HAP-1 (cell line): ENCODE measurements at places on chromosomes 7 and 10.

DNA sequence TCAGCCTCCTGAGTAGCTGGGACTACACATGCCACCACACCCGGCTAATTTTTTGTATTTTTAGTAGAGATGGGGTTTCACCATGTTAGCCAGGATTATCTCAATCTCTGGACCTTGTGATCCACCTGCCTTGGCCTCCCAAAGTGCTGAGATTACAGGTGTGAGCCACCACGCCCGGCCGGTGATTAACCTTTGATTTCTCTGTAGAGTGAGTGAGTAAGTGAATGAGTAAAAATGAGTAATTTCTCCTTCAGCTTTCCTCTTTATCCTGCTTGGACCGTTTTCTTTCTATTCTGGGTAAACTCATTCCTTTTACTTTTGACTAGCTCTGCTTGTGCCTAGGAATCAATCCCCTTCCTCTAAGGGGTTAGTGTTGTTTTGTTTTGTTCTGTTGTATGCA, 36.8 kb downstream of the ST7 start:
- no peak for DNase-seq

GRCh38 chr7:35645691-35646090, 49.2 kb downstream of the HERPUD2 start:
- DNase-seq = no peak

DNA sequence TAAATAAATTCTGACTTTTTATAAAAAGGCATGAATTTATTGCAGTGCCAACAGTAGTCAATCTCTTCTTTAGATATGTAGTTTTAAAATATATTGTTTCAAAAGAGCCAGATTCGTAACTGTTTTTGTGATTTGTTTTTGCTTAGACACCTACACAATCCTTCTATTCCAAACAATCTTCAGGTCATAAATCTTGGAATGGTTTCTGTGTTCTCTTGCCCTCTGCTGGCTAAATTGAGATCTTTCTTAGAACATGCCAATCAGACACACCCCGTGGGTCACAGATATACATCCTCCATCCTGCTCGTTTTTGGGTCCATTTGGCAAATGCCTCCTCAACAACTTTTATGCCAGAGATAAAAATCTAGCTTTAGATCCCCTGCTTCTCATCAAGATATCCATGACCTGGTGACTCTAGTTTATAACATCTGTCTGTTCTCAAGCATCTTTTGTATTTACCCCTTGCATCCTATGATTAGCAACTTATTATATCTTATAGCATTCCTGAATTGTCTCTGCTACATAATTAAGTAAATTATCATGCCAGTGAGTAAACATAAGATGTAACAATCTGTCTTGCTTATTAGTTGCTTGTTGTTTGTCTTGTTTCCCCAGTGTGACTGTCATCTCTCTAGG, 35.3 kb upstream of the IFRD1 start:
- DNase-seq = peak; percentile 37

- DNase-seq = no peak
Measured at GRCh38 chr10:113153493-113154102, 203.6 kb downstream of the TCF7L2 start.

GRCh38 chr7:116738378-116738777, 66.4 kb downstream of the MET start:
- peak; percentile 63 for DNase-seq

- no peak for DNase-seq
Measured at GRCh38 chr7:147069771-147070170, 953.2 kb downstream of the CNTNAP2 start.

DNA sequence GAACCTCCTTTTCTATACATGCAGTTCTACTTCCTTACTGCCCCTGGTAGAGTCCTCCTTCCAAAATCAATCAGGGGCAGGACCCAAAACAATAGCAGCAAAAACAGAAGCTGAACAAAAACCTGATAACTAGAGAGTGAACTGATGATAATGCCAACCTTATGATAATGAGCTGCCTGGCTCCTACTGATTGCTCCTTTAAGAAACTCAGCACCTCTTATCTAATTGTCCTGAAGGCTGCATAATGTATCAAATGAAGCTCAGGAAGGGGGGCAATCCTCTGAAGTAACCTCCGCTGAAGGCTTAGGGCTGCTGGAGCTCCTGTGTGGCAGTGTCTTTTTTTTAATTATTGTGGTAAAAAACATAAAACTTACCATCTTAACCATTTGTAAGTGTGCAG, 257.0 kb downstream of the PHTF2 start:
- no peak for DNase-seq

DNA sequence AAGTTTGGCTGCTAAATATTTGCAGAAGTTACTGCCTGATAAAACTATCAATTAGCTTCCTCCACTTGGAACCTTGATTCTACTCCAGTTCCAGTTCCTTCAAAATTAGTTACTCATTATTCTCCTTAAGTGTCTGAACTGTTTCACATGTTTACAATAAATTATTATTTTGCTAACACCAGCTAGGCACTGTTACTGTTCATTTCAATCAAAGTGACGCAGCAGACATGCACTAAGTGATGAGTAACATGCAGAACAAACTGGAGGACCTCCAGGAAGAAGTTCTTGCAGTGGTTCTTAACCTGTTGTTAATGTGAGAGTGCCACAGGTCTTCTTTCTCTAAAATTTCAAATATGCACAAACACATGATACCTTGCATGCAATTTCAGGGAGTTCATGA, 491.8 kb upstream of the SEMA3A start:
- DNase-seq = no peak

DNA sequence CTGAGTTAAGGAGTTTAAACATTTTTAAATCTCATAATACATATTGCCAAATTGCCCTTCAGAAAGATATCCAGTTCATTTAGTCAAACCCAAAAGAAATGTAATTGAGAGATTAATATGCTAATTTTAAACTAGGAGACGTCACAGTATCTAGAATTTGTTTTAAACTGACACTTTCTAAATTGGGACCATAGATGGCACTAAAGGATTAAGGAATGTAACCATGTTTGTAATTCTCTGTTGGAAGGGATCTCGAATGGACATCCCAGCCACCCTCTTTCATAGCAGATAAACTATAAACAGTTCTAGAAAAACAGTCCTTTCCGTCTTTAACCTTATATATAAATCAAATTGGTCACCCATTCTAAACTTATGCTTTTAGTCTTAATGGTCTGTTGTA, 30.0 kb upstream of the SAMD9L start:
- DNase-seq = peak; percentile 9

GRCh38 chr10:133318494-133319127, 9.9 kb downstream of the ZNF511 start:
- DNase-seq = peak; percentile 91

DNA sequence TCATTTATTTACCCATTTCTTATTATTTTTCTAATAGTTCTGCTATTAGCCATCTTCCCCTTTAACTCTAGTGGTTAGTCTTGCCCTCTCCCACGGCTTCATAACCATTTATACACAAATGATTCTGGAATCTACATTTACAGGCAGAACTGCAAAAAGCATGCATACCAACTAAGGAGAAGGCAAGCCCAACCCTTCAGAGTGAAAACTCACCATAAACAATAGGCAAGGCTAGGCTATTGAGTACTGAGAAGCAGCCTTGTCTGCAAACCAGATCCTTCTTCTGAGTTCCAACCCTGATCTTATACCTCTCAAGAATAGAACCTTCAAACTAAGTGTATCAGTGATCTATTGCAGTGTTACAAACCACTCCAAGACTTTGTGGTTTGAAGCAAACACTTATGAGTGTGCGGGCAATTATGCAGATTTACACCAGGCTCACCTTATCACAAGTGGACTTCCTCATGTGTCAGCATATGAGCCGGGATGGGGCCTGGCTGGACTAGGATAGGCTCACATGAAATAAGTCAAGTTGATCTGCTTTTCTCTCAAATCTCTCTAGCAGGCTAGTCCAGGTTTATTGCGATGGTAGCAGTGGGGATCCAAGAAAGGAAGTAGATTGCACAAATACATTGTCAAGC, 896.9 kb upstream of the PHF14 start:
- no peak for DNase-seq

DNA sequence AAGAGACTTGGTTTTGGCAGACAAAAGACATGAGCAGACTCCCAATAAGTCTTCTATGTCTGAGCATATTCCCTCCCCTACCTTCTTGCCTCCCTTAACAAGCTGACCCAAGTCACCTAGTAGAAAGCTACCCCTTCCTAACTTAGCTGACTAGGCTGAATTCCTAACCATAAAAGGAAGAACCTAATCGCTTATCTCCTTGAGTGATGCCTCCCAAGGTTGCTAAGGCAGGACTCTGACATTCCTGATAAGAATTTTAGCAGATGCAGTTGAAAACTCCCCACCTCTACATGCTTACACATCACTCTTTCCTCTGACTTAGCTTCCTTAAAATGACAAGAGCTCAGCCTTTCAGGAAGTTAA, 704.7 kb upstream of the MBL2 start:
- DNase-seq = no peak

DNA sequence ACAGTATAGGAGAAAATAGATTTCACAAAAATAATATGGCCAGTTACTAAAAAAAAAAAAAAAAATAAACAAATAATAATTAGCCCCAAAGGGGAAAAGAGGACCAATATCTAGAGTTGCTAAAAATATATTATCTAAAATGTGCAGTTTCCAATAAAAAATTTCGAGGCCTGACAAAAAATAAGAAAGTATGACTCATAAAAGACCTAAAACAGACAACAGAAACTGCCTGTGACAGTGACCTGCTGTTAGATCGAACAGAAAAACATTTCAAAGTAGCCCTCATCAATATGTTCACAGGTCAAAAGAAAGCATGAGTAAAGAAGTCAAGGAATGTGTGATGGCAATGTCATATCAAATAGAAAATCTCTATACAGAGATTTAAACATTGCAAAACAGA, 11.8 kb upstream of the TSPAN12 start:
- DNase-seq = no peak

DNA sequence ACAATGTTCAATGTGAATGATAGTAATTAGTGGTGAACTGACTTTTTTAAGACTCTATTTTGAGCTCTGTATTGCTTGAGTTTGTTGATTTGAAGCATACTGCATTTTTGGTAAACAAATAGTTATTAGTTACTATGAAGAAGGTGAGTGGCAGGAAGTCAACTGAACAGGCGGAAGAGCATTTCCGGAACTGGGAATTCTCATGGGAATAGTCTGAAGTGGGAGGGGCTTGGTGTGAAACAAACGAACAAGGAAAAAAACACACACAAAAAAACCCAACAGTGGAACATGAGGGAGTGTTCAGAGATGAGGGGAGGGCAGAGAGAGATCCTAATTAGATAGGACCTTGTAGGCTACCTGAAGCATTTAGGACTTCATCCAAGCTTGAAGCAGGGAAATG, 43.9 kb upstream of the C1QL3 start:
- DNase-seq = no peak

DNA sequence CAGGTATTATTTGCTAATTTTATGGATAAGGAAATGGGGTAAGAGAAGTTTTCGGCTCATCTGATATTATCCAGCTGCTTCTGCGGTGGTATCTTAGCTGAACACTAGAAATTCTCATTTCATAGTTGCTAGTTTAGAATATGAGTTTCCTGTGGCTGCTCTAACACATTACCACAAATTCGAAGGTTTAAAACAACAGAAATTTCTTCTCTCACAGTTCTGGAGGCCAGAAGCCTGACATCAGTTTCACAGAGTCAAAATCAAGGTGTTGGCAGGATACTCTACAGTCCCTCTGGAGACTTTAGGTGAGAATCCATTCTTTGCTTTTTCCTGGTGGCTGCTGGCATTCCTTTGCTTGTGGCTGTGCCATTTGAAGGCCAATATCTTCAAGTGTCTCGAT, 205.9 kb downstream of the PTEN start:
- no peak for DNase-seq
